ENCODE measurements at places on chromosomes 11 and 22.

- no peak for DNase-seq
Measured at GRCh38 chr11:1278766-1279673, 30.4 kb downstream of the TOLLIP start.

DNA sequence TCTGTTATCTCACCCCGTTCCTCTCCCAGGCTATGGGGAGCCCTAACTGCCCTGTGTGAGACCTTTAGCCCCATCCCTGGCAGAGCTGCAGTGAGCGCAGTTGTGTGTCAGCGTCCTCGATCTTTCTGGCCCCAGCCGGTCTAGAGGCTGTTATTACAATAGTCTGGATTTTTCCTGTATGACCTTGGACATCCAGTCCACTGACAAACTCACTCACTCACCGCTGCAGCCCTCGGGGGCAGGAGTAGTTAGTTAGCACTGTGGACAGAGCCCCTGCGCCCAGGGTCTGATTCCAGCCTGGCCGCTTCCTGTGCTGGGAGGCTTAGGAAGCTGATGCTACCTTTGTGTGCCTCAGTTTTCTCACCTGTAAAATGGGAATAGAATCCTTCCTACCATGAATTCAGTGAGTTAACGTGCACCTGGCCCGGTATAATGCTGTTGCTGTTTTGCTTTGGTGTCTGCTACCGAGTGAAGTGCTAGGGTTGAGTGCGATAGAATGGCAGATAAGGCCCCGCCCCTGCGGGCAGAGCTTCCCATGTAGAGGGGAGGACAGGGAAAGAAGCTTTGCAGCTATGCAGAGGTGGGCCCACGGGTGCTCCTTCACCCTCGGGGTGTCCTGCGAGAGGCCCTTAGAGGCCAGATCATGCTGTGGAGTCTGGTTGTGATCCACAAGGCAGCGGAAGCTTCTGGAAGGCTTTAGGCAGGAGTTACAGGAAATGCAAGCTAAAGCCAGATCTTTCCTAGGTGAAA is 3.0 kb downstream of the LRP5 start:
- no peak for DNase-seq

GRCh38 chr11:69344570-69345145 is 50.7 kb downstream of the MYEOV start:
- no peak for DNase-seq

DNA sequence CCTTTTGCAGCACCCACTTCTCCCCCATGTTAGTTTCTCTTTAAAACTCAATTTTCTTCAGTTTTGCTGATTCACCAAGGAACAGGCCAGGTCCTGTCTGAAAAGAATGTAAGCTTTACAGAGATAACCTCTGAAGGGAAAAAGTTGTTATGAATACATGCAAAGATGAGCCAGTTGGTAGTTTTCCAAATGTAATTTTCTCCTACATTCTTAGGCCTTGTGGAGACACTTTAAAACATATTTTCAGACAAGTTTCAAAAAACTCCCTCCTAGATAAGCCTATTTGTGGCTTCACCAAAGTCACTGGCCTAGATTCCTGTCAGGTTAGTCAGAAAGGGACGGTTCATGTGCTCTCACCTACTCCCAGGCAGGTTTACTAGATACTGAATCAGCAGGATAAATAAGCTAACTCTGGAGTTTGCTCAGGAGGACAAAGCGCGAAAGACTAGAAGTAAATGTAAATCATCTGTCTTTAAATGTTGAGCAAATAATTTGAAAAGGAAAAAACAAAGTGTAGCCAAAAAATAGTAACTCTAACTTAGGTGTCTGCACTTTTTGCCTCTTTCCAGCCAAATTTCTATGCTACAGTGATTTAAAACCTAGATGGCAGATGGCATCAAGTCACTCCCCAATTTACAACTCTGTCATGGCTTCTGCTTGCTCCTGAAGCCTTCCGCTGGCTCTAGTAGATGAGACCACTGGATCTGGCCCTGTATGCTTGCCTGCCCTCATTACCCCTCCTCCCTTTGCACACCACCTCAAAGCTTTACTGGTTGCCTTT is 4.9 kb upstream of the ATP6V1E1 start:
- peak; percentile 5 for DNase-seq

GRCh38 chr11:65390996-65391395 is 4.6 kb downstream of the FRMD8 start:
- no peak for DNase-seq

DNA sequence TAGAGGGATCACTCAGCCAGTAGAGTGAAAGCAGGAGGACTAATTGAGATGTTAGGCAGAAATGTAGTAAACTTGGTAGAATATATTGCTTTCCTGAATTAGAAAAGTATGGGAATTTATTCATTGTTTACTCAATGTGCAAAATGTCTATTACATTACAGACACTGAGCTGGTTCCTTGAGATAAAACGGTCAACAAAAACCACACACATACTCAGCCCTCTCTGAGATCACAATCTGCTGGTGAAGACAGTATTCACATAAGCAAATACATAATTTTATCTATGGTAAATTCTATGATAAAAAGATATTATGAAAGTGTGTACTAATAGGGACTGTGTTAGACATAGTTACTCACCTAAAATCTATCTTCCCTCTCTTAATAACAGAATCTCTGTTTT is 833.5 kb downstream of the KCNA4 start:
- DNase-seq = no peak

- DNase-seq = no peak
Measured at GRCh38 chr11:107116358-107116757, 98.1 kb upstream of the GUCY1A2 start.

- DNase-seq = no peak
Measured at GRCh38 chr11:17633987-17634775, 85.2 kb upstream of the MYOD1 start.

- no peak for DNase-seq
Measured at GRCh38 chr22:24964441-24964840, 11.9 kb downstream of the KIAA1671 start.

DNA sequence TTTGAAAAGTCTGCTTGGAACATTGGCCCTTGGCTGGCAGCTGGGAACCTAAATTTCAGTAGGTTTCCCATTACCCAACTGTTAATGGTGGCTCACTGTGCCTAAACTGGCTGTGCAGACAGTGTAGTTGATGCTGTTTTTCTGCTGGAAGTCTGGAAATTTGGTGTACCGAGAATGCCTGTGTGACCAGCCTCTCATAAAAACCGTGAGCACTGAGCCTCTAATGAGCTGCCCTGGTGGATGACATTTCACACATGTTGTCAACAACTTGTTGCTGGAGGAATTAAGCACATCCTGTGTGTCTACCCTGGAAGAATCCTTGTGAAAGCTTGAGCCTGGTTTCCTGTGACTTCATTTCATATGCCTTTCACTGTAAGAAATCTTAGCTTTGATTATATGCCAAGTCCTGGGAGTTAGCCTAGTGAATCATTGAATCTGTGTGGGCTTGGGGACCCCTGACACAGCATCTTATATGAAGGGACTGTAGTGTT is 131.1 kb downstream of the LDLRAD3 start:
- DNase-seq = no peak

- DNase-seq = no peak
Measured at GRCh38 chr22:48952256-48953102, 875.2 kb downstream of the BRD1 start.

DNA sequence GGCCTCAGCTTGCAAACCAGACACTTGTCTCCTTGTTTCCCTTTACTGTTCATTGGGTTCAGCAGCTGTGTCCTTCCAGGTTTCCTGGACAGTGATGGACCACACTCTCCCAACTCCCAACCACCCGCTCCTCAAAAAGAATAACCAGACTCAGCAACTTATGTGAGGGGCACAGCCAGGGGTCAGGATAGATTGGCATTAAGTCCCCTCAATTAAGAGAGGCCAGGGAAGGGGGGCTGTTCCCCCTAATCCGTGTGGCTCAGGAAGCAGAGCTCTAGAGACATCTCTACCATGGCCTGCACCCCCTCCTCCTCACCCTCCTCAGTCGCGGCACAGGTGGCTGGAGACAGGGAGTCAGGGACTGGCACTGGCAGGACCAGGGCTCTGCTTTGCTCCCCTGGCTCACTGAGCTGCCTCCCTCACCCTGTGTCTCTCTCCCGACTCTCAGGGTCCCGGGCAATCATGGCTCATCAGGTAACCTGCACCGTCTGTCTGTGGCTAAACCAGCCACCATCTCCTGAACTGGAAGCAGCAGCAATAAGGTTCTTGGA is 111.7 kb downstream of the ZNF280B start:
- no peak for DNase-seq

- DNase-seq = no peak
Measured at GRCh38 chr11:119697445-119697844, 31.6 kb downstream of the NECTIN1 start.

- no peak for DNase-seq
Measured at GRCh38 chr11:8828046-8828445, 82.9 kb upstream of the AKIP1 start.

DNA sequence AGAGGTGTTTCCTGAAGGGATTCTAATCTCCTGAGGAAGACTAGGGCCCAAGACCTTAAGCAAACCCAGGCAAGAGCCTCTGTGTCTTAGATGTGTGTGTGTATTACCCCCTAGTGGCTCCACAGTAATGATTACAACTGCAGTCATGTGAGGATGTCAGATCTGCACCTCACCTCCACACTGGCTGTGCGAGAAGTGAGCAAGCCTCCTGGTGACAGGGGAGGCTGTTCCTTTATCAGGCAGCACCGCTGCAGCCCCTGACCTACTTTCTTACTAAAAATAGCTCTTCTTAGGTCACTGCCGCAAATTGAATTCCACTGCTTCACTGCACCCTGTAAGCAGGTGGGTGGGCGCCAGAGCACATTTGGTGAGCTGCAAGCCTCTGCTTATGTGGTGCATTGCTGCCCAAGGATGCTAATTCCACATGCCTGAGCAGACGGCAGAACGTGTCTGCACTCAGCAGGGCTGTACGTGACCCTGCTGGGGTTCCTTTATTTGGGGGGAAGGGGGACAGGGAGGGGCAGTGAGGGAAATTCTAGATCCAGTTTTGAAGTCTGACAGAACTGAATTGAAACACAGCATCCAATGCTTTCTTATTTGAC is 112.4 kb downstream of the KCNC1 start:
- peak; percentile 21 for DNase-seq

GRCh38 chr11:12238420-12238819 is 128.0 kb downstream of the MICAL2 start:
- no peak for DNase-seq

DNA sequence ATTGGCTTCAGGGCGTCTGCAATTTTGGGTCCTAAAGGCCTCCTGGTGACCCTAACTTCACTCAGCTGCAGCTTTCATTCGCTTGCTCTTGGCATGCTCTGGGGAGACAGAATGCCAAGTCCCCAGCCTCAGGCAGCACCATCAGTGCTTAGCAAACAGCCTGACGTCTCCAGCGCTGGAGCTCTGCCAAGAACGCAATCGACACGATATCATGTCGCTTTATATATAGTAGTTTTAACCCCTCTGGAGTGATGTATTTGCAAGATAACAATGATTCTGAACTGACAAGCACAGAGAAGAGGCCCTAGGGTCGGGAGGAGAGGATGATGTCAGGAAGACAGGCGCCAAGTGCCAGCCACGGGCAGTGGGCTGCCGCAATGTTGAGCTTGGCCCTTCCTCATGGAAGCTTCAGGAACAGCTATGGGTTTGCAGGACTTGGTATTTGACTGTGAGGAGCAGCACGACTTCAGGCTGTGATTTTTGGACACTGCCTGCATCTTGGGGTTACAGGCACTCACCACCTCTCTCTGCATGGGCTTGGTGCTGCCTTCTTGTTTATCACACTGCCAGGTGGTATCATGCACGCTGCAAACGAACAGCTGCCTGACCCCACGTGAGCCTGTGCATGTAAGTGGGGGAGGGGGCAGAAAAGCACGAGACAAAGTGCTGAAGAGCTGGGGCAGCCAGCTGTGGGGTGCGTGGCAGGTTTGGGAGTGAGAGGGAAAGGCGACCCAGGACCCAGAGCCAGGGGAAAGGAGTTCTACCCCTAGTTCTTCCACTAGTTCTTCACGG is 26.1 kb downstream of the B3GAT1 start:
- DNase-seq = peak; percentile 31

- DNase-seq = no peak
Measured at GRCh38 chr11:24678703-24679348, 182.0 kb downstream of the LUZP2 start.

DNA sequence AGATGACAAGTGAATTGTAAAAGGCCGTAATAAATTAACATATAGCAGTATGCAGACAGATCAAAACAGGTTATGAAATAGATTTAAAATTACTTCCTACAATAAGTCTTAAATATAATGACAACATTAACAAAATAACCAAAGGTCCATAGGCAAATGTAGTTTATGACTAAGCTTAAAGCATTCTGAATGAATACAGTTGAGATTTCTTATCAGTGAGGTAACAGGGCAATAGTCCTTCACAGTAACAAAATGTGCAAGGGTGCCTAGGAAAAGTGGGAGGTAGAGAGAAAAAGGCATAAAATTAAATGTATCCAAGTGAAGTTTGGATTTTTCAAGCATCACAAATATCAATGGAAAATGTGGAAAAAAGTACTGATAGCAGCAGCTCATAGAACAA is 20.9 kb upstream of the P4HA3 start:
- no peak for DNase-seq

DNA sequence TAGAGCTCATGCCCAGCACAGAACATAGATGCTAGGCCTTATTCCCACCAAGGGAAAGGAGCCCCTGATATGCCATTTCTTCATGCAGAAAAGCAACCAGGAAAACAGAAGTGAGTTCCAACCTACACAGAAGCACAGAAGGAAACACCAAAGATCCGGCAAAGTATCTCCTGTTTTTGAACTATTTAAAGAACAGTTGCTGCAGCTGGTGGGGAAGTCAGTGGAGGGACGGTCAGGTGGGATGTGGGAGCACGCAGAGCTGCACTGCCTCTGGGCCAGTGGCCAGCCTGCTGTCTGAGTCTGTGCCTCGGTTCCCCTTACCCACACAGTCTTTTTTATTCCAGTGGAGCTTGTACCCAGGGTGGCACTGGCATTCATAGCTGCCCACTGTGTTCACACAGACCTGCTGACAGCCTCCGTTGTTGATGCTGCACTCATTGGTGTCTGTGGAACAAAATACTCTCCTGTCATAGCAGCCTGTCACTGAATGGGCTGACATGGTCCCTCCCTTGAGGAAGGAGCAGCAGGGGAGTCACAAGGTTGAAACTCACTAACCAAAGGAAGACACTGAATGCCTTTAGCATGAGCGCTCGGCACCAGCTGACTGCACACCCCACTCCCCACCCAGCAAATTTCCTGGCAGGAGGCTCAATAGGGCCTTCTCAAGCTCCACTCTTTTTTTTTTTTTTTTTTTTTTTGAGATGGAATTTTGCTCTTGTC is 37.9 kb downstream of the SCUBE2 start:
- no peak for DNase-seq

DNA sequence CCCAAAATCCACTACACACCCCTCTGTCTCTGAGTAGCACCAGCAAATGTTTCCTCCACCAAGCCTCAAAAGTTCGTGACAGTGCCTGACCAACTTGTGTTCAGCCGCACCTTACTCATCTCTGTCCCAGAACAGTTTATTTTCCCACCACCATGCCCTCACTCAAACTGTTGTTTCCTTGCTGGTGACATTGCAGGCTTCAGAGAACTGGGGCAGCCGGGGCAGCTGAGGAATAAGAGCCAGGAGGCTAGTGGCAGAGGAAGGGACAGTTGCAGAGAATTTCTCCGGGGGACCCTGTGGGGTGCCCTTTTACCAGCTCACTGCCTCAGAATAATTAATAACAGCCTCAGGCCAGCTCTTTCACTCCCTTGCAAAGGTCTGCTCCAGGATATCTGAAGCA is 709 bp upstream of the KCNE3 start:
- DNase-seq = no peak

- DNase-seq = no peak
Measured at GRCh38 chr11:116115801-116116200, 611.6 kb upstream of the CADM1 start.

- DNase-seq = no peak
Measured at GRCh38 chr22:32850591-32851517, 49.3 kb downstream of the TIMP3 start.

- DNase-seq = no peak
Measured at GRCh38 chr11:120547811-120548681, 36.5 kb downstream of the GRIK4 start.

GRCh38 chr22:38724926-38725571 is 19.3 kb downstream of the GTPBP1 start:
- DNase-seq = peak; percentile 44
